NCI-H2107 (cell line): ENCODE measurements at places on chromosomes 3 and 15.

DNA sequence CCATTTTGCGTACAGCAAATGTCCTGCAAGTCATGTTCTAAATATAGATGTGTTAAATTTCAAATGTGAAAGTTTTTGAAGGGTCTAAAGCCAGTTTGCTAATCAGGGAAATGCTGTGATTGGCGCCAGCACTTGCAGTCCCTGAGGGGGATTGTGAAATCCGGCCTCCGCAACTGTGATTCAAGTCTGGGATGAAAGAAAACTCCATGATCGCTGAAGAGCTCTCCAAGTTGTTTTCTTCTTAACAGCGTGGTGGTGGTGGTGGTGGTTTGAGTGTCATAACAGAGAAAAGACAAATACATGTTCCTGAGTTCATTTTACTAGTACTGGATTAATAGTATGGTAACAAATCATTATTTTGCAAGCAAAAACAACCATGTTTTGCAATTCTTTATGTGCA lies 51.8 kb downstream of the MITF start:
- DNase-seq, result no peak

- DNase-seq, result no peak
These were observed 83.2 kb downstream of the GADL1 start for GRCh38 chr3:30811151-30811795.

DNA sequence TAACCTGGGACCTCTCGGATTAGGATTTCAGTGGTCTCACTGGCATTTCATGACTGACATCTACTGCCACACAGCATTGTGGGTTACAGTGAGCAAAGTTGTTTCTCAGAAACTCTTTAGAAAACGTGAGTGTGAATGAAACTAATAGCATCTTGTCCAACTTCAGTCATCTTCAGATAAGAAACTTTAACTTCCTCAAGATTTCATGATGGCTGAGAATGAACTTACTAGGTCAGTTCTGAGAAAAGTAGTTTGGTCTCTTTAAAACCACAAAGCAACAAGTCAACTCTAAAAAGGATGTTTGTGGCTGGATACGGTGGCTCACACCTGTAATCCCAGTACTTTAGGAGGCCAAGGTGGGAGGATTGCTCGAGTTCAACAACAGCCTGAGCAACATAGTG lies 14.2 kb upstream of the HOMER2 start:
- DNase-seq, result no peak

DNA sequence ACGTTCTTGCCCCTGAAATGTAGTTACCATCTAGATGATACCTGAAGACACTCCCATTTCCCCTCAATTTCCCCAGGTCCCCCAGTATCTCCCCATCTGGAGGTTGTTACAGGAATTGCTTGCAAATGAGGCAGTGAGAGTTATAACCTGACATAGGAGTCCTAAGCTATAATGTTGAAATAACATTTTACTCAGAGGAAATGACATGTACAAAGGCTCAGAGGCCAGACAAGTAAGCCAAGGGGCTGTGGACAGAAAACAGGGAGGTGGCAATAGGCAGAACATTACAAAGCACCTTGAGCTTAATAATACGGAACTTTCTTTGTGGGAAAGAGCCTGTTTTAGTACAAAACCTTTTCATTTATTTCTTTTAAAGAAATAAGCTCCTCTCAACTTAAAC lies 171.9 kb downstream of the FRMD5 start:
- DNase-seq, result no peak

DNA sequence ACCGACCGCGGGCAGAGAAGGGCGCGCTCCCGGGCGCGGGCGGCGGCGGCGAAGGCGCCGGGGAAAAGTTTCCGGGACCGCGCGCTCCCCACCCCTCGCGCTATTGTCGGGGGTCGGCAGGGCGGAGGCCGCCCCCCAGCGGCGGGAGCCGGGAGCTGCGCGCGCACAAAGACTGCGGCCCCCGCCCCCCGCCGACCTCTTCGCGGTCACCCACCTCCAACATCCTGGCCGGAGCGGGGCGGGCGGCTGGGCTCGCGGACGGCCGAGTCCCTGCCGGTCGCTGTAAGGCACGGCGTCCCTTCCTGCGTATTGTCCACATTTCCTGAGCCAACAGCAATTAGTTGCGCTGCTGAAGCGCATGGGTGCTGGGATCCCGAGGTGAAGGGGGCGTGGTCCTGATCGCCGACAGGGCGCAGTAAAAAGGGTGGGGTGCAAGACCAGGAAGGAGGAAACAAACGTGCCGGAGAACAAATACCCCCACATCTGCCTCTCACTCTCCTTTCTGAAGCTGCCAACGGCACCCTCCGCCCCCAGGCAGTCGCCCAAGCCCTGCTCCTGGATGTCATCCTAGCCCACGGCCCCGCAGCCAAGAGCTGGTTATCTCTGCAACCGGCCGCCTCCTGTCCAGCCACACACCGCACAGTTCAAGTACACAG lies at the start of gene TMEM44:
TMEM44 (minus strand) TSS at position 71 of the 656 bp plus-strand sequence. CDS start 204 bp downstream, outside the sequence.
- DNase-seq, result no peak

DNA sequence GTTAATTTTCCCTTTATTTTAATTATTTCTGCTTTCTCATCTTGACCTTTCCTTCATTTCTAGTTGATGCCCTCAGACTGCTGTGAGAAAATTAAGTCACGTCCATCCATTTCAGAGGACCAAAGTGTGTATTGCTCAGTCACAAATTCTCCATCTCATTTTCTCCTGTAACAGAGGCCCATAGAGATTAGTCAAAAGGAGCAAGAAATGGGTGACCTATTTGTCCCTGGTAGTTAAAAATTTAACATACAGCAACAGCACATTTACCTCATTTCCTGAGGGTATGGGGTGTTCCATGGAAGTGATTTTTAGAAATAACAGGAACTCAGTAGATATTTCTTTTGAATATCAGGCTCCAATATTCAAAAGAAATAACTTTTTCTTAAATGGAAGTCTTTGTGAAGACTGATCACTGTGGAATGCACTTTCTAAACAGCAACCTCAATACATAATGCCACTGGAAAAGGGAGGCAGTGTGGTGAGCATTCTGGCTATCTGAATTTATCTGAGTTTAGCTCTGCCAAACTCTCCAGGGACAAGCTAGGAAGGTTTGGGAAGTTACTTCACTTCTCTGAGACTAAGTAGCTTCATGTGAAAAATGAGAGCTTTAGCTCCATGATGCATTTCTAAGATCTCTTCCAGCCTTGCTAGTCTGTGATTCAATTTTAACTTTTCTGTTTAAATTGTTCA lies 808.2 kb downstream of the SQOR start:
- no peak for DNase-seq

- no peak for DNase-seq
These were observed 36.4 kb downstream of the LINS1 start for GRCh38 chr15:100565591-100565990.

- no peak for DNase-seq
These were observed 66.1 kb downstream of the NUP210 start for GRCh38 chr3:13353936-13354542.

- no peak for DNase-seq
These were observed 68.1 kb upstream of the CTNNB1 start for GRCh38 chr3:41131224-41131623.

DNA sequence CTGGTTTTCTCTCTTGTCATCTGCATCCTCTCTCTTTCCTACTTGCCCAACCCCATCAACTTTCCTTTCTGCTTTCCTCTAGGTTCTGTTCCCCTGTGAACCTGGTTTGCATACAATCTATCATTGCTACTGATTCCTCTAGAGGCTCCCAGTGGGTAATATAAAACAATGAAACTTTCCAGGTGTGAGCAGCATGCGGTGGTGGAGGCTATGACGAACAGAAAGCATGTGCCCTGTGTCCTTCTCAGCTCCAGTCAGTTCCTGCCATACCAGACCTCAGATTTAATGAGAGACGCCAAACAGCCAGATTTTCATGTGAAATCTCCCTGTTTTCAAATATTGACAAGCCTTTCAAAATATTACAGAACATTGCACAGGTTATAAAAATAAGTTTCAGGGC lies 3.5 kb upstream of the ACAP2 start:
- DNase-seq, result peak; percentile 67

- no peak for DNase-seq
These were observed 6.1 kb upstream of the HOMER2 start for GRCh38 chr15:82958638-82959037.

DNA sequence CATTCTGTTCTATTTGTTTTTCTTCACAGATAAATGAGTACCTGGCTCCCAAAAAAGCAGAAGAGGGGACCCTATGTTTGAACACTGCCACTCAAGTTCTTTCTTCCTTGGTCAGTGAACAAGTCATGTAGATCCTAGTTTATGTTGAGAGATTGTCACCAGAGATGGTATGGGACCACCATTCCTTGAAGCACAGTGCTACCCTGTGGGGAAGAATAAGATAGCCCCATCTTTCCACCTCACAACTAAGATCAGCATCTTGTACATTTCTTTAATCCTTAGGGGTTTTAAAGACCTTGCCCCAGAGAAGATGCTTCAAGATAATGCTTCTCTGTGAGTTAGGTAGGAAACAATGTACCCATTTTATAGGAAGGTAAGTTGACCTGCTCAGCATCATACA lies 233.5 kb upstream of the WNT5A start:
- DNase-seq, result no peak

GRCh38 chr3:66949898-66950297 lies 48.2 kb upstream of the KBTBD8 start:
- DNase-seq, result no peak

GRCh38 chr3:118811236-118811732 lies 223.4 kb downstream of the IGSF11 start:
- DNase-seq, result no peak
